T follicular helper cell (primary cell): ENCODE measurements at places on chromosomes 6 and 20.

DNA sequence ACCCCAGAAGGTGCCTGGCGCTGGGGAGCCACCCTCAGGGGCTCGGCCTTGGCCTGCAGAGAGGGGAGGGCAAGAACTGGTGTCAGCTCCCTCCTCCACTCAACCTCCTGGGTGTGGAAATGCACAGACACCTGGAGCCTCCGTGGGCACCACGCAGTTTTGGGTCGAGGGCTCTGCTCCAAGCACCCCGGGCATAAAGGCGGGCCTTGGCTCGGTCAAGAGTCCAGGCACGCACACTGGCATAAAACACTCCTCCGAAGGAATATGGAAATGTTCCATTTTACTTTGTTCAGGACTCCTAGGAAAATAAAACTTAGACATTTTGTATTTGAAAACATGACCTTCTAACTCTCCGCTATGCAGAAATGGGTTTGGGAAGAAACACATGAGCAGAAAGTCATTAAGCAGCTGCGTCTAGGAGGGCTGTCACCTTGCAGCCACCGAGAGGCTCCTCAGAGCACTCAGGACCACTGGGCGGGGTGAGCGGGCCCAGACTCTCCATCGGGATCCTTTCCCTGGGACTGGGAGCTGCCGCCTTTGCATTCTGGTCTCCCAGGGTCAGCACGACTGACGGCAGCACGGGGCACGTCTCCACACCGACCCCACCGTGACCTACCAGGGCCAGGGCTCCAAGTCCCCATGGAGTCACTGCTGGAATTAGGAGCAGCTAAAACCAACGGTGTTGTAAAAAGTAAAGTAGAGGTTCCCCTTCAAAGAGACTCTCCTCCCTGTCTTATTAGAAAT is 46.0 kb upstream of the DACT2 start:
- no peak for DNase-seq

GRCh38 chr6:165925474-165926156 is 242.0 kb downstream of the TBXT start:
- DNase-seq = no peak

- no peak for DNase-seq
These were observed 11.6 kb upstream of the KCNG1 start for GRCh38 chr20:51034476-51034875.

- DNase-seq = no peak
These were observed 292.6 kb upstream of the MARCKS start for GRCh38 chr6:113564371-113565171.

DNA sequence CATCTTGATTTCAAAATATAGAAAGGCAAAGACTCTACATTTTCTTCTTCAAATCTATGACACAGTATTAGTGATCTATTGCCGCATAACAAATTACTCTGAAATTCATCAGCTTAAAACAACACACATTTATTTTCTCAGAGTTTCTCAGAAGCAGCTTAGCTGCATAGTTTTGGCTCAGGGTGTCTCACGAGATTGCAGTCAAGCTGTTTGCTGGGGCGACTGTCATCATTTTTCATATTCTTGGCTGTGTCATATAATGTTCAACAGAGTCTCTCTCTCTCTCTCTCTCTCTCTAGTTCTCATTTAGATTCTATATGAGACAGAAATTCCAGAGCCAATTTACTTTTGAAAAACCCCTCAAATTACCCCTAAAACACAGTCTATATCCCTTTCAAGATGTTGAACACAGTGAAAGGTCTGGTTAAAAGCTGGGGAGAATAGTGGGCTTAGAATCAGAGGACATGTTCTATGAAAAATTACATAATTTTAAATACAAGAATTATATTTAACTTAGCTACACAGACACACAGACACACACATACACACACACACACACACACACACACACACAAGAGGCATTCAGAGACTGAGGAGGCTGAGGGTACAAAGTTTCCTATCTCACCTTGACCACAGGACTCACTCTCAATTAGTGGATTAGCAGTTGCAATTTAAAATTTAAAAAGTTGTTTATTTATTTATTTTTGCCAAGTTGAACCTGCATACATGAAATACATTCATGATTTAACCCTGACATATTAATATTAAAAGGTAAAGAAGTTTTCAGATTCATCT is 86.7 kb downstream of the MKKS start:
- no peak for DNase-seq

GRCh38 chr6:107495196-107495643 is 5.3 kb downstream of the SOBP start:
- no peak for DNase-seq

- no peak for DNase-seq
These were observed 71.0 kb downstream of the EDN3 start for GRCh38 chr20:59371431-59371830.

DNA sequence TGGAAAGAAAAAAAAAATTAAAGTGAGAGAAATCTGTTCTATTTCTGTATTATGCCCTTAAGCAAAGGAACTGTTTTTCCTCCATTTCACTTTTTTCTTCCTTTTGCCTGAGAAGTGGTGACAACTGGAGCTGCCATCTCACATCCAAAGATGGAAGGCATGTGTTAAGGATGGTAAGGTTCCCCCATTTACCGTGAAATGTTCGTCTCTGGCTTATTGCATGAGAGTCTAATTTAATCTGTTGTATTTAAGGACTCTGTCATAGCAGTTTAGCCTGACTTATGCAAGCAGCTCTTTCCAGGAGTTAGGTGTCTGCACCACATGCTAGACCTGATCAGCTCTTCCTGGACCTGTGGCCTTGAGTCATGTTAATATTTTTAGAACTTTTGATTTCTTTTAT is 389.5 kb upstream of the MAP3K7 start:
- DNase-seq = no peak

GRCh38 chr6:149443411-149444181 is 41.2 kb downstream of the ZC3H12D start:
- DNase-seq = no peak

GRCh38 chr20:32125506-32125905 is 16.0 kb downstream of the TM9SF4 start:
- DNase-seq = no peak

- peak; percentile 9 for DNase-seq
These were observed 46.6 kb downstream of the MOXD1 start for GRCh38 chr6:132354517-132355167.

DNA sequence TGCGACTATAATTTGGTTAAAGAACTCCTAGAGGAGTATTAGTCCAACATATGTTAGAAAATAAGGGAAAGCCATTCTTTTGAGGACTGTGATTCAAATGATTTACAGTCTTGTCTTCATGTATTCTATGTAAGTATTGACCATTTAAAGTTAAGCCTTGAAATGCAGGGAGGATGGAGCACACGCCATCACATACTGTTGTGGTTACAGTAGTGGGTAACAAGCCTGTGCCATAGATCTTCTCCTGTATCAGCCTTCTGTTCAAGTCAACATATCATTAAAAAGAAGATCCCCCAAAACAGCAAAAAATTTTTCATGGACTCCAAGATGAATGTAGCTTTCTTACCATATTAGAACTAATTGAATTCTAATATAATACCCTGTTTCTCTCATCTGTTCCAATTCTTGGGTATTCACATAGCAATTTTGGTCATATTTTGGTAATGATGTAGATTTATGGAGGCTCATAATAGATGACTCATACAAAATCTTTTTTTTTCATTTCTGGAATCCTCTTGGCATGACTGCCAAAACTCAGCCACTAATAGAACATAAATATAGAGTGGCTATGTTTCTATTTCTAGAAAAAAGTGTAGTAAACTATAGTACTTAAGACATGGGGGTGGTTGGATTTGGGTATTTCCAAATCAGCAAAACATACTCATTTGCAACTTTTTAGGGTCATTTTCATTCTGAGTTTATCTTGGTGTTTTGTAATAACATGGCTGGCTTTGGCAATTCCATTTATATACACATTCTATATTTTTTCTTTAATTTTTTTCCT is 413.5 kb downstream of the BCKDHB start:
- no peak for DNase-seq

GRCh38 chr20:52473186-52473585 is 281.6 kb upstream of the ZFP64 start:
- DNase-seq = no peak

GRCh38 chr6:21150667-21151066 is 442.9 kb upstream of the SOX4 start:
- DNase-seq = no peak

DNA sequence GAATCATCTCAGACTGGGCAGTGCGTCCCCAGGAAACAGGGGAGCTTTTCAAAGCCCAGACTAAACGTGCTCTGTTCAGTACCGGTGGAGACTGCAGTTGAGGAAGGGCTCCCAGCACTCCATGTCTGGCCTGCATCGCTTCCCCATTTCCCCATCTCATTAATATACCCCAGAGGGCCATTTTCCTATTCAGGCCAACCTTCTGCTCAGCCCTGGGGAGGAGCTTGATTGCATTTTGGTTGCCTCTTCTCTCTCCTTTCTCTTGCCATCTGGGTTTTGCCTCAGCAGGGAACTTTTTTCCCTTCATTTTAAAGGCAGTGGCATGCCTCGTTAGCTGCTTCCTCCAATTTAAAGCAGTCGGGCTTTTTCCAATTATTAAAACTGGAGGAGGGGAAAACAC is 394.3 kb upstream of the SOX4 start:
- no peak for DNase-seq

DNA sequence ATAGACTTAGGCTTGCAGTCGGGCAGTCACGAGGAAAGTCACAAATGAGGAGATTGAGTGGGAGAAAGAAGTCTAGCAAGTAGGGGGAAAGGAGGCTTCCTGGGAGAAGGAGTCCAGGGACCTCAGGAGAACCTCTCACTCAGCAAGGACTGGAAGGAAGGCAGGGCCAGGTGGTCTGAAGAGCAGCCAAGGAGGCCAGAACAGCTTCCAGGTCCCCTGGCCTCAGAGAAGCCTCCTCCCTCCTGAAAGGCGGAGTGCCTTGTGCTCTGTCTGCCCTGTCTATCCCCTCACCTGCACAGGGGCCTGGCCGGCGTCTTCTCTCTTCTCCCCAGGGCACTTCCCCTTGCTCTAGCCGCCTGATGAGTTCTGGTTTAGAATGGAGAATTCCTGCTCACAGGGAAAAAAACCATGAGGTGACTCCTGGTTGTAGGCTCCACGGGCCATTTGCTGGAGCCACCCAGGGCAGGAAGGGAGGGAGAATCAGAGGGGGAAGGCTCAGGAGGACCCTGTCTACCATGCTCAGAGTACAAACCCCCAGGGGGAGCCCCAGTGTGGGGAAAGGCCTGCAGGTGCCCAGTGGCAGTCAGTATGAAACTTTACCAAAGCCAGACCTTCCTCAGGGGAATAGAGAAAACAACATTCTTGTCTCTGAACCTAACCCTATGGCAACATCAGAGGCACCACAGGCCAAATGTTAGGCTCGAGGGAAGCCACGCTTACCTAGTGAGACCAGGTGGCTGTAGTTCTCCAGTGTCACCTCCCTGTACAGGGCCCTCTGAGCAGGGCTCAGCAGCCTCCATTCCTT is 11.2 kb downstream of the ZNF337 start:
- no peak for DNase-seq

- DNase-seq = peak; percentile 1
These were observed 31.1 kb downstream of the PLG start for GRCh38 chr6:160733050-160733646.

- no peak for DNase-seq
These were observed 352.5 kb upstream of the TSHZ2 start for GRCh38 chr20:52619671-52620070.

GRCh38 chr20:34974246-34974645 is 18.6 kb downstream of the MYH7B start:
- DNase-seq = no peak

GRCh38 chr6:144646093-144647056 is 361.2 kb downstream of the UTRN start:
- DNase-seq = no peak

DNA sequence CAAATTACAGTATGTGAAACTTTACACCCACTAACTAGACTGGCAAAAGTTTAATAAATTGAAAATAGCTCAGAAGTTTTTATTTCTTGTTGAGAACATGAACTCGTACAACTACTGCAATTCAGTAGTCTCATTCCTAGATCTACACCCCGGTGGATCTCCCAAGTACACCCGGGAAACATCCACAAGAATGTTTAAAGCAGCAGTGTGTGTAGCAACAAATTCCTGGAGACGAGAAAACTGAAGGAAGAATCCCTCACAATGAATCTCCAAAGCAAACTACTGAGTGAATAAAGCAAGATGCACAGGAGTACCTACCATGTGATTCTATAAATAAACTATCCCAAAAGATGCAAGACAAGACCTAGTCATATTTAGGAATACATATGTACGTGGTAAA is 954.0 kb upstream of the MAP3K7 start:
- no peak for DNase-seq

- no peak for DNase-seq
These were observed 61.2 kb upstream of the SGK1 start for GRCh38 chr6:134379076-134379475.

DNA sequence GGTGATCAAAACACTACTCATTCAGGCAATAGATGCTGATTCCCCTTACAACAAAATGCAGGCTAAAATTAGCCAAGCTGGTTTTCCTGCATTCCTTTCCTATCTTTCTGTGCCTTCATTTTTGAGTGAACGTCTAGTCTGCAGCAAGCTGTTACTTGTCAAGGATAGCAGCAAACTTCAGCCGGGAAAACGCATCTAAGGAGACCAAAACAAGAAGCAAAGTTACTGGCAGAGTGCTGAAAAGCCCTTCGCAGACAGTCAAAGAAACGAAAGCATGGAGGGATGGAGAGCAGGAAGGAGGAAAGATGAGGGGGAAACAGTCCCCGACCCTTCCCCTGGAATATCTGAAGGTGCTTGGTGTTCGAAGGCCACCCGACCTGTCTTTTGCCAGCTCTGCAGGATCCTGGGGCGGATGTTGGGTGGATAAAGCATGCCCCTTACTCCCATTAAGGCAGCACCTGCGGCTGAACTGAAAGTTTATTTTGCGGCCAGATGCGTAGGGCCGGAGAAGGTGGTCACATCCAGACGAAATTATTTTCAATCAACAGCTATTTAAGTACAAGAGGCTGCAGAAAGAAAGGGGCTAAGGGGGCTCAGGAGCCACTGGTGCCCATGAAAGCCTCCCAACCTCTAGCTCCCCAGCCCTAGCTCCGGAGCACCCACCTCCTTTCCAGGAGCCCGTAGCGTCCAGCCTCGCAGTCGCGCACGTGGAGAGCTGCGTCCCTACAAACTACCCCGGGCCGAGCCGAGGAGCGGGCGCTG is 538 bp downstream of the FERMT1 start:
- DNase-seq = no peak

DNA sequence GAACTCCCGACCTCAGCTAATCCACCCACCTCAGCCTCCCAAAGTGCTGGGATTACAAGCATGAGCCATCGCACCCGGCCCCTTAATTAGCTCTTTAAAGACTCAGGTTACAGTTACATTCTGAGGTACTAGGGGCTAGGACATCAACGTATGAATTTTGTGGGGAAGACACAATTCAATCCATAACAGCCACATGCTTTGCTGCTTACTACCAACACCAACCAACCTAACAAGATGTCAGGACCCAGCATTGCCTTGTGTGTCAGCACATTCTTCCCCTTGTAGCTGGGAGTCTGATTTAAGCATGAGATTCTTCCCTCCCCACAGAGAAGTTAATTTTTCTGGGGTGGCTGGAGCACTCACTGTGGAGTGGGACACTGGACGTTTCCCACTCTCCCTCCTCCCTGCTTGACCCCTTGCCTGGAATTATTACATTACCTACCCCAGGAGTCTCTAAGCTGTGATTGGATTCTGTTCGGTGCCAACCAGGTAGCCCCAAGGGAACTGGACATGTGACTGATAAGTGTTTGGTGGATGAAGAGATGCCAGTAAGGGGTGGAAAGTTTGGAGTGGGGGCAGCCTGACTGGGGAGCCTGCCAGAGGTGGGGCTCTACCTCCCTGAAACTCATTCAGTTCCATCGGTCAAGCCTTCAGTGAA is 5.6 kb upstream of the PXMP4 start:
- no peak for DNase-seq

GRCh38 chr6:106194949-106195921 is 109.1 kb downstream of the PRDM1 start:
- DNase-seq = no peak
